Hepatocyte (in vitro differentiated cells): ENCODE measurements at places on chromosomes 13 and 19. TPM values are rescaled to one million over a fixed set of nuclear protein-coding genes. Genes with fewer than 3 reads are reported as not detected.

The TSSK6 gene
- polyA plus RNA-seq, result 1.3 TPM in 1 of 2 replicates, not detected in the other

The PLEKHF1 gene
- polyA plus RNA-seq, result 2.4 and 5.8 TPM in 2 replicates

DNA sequence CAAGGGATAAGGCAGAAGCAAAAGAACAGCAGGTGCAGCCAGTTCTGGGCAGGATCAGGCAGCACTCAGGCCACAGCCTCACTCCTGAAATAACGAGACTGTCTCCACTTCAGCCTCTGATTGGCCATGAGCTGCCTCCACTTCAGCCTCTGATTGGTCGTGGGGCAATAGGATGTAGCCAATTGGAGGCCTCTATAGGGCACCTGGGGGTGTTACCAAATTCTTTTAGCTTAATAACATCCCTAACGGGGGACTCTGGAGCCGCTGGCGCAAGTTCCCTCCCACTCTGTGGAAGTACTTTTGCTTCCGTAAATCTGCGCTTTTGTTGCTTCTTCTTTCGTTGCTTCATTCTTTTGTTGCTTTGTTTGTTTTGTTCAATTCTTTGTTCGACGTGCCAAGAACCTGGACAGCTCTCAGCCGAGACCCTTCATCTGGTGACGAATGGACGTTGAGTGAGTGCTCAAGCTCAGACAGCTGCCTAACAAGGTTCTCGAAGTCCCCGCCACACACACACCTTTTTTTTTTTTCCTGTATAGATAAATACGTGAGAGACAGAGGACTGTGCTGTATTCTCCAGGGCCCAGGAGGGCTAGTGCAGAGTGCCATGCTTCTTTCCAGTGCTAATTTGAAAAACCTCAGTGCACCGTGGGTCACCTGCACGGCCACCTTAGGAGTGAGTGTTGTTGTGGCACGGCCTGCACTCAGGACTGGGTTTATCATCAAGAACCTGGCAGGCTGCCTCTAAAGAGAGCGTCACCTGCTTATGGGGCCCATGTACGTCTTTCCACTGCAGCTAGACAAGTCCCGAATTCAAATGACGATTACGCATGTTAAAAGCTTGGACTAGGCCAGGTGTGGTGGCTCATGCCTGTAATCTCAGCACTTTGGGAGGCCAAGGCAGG is 32.0 kb upstream of the TUBGCP3 start:
- peak; percentile 59 for DNase-seq
- H3K4me3 ChIP-seq, result no peak overlapping the region
- H3K4me1 ChIP-seq, result no peaks in the 10 kb centered on the region
- H3K27ac ChIP-seq, result no peak overlapping the region
- H3K27me3 ChIP-seq, result peaks cover 4% of the 10 kb centered on the region

DNA sequence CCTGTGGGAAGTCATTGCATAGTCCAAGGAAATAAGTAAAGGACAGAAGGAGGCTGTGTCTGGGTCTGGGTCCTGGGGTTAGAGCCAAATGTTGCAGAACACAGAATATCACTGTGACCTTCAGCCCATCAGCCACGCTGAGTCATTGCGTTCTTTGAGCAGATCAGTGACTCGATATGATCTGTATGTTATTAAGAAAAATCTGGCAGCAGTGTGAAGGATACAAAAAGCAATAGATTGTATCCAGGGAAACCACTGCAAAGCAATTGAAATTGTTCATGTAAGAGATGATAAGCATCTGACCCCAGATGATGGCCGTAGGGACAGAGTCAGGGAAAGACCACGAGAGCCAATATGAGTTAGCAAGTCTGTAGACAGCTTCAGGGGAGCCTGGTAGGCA is 1575.1 kb upstream of the SLC10A2 start:
- no peaks in the 10 kb centered on the region for H3K4me1 ChIP-seq
- no peaks in the 10 kb centered on the region for H3K27me3 ChIP-seq
- H3K27ac ChIP-seq, result no peak overlapping the region
- no peak for DNase-seq
- H3K4me3 ChIP-seq, result no peak overlapping the region

GRCh38 chr19:45501730-45502014 is 3.4 kb downstream of the PPM1N start:
- peaks cover 17% of the 10 kb centered on the region for H3K4me1 ChIP-seq
- H3K36me3 ChIP-seq, result no peaks in the 10 kb centered on the region
- H3K27me3 ChIP-seq, result peaks cover 27% of the 10 kb centered on the region
- DNase-seq, result no peak
- no peak overlapping the region for H3K27ac ChIP-seq

GRCh38 chr19:15609261-15609660 is 5.8 kb upstream of the CYP4F8 start:
- H3K4me1 ChIP-seq, result no peaks in the 10 kb centered on the region
- DNase-seq, result no peak
- H3K27ac ChIP-seq, result no peak overlapping the region
- no peaks in the 10 kb centered on the region for H3K27me3 ChIP-seq
- H3K4me3 ChIP-seq, result no peak overlapping the region

DNA sequence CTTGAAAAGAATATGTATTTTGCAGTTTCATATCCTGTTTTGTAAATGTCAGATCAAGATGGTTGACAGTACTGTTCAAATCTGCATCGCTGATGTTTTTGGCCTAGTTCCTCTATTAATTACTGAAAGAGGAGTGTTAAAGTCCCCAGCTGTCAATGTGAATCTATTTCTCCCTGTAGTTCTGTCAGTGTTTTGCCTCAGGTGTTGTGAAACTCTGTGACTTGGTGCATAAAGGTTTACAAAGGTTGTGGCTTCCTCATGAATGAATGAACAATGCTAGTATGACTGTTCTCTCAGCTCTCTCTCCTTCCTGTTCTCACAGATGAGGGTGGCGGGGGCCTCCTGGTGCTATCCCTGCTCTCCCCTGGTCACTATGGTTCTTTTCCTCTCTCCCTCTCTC is 142.4 kb downstream of the MYCBP2 start:
- no peaks in the 10 kb centered on the region for H3K4me1 ChIP-seq
- no peak for DNase-seq
- H3K4me3 ChIP-seq, result no peak overlapping the region
- no peaks in the 10 kb centered on the region for H3K27me3 ChIP-seq
- H3K36me3 ChIP-seq, result no peaks in the 10 kb centered on the region
- H3K27ac ChIP-seq, result no peak overlapping the region

The ZNF135 gene
- polyA plus RNA-seq, result 4.3 and 5.0 TPM in 2 replicates

- H3K27me3 ChIP-seq, result no peaks in the 10 kb centered on the region
- H3K36me3 ChIP-seq, result no peaks in the 10 kb centered on the region
- no peak overlapping the region for H3K4me3 ChIP-seq
- no peak overlapping the region for H3K27ac ChIP-seq
- H3K4me1 ChIP-seq, result no peaks in the 10 kb centered on the region
Observed at GRCh38 chr13:26342898-26343297, 89.0 kb downstream of the CDK8 start.

GRCh38 chr19:46954502-46954992 is 65.1 kb upstream of the NPAS1 start:
- no peak for DNase-seq
- no peak overlapping the region for H3K4me3 ChIP-seq
- H3K36me3 ChIP-seq, result no peaks in the 10 kb centered on the region

The ENOX1 gene
- polyA plus RNA-seq, result 2.9 and 4.0 TPM in 2 replicates

The DACH1 gene
- 1.1 and 1.3 TPM in 2 replicates for polyA plus RNA-seq

DNA sequence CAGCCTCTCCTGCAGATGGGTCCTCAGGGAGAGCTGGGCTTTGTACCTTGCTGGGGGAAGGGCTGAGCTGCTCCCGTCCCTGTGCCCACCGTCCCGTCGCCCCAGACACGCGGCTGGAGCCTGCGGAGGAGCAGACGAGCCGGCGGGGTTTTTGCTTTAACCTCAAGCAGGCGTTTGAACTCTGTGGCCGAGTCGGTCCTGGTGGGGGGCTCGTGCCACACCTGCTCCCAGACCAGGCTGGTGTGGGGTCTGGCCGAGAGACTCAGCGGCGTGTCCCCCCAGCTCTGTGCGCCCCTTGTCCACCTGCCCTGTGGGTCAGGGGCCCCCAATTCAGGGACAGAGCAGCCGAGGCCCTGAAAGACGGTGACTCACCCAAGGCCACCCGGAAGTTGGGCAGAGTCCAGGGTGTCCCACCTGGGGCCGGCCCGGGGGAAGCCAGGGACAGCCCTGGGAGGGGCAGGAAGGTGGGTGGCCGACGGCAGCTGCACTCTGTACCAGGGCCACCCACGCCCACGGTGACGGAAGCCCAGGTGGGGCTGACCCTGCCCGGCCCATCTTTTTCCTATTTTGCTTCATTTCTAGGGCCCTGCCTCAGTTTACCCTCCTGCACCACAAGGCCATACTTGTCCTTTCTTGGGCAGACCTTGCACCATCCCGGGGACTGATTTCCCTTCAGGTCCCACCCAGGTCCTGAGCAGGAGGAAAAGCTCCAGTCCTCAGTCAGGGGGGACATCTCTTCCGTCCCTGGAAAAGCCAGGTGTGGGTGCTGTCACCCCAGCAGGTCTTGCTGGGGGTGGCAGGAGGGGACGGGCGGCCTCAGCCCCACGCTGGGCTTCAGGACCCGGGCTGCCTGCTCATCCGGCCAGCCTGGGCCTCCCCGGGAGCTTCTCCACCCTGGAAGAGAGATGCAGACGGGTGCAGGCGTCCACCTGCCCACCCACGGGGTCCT is 5.3 kb downstream of the EFNA2 start:
- peak; percentile 83 for DNase-seq
- no peak overlapping the region for H3K4me3 ChIP-seq
- H3K36me3 ChIP-seq, result no peaks in the 10 kb centered on the region
- no peaks in the 10 kb centered on the region for H3K27me3 ChIP-seq
- H3K27ac ChIP-seq, result peak overlapping the region; percentile 93
- H3K4me1 ChIP-seq, result peaks cover 33% of the 10 kb centered on the region

GRCh38 chr19:2648528-2648937 is 54.0 kb downstream of the GNG7 start:
- peak; percentile 83 for DNase-seq
- no peak overlapping the region for H3K4me3 ChIP-seq
- H3K27me3 ChIP-seq, result no peaks in the 10 kb centered on the region
- H3K4me1 ChIP-seq, result no peaks in the 10 kb centered on the region

DNA sequence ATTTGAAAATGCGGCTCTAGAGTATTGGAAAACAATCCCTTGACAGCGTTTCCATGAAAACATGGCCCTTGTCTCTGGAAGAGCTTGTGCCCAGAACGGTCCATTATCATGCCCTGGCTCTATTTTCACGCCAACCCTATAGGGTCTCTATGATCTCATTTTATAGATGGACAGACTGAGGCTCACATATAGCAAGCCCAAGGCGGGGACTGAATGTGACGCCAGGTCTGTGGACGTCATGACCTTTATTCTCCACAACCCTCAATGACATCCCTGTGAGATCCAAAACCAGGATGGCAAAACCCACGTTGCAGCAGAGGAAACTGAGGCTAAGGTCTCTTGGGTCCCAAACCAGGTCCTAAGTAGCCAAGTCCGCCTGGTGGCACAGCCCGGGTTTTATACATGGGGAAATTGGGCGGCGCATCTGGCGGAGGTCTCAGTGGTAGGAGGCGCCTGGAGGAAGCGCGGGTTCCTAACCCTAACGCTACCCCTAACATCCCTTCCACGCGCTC is 425 bp upstream of the COLGALT1 start:
- H3K36me3 ChIP-seq, result no peaks in the 10 kb centered on the region
- H3K4me3 ChIP-seq, result no peak overlapping the region
- H3K27ac ChIP-seq, result no peak overlapping the region
- H3K4me1 ChIP-seq, result no peaks in the 10 kb centered on the region
- no peak for DNase-seq

The UBE2L5 gene
- not detected in 2 replicates for polyA plus RNA-seq

- no peaks in the 10 kb centered on the region for H3K36me3 ChIP-seq
- no peak overlapping the region for H3K4me3 ChIP-seq
- no peaks in the 10 kb centered on the region for H3K4me1 ChIP-seq
- DNase-seq, result no peak
- H3K27ac ChIP-seq, result no peak overlapping the region
Observed at GRCh38 chr13:37303606-37304005, 198.1 kb upstream of the CSNK1A1L start.

DNA sequence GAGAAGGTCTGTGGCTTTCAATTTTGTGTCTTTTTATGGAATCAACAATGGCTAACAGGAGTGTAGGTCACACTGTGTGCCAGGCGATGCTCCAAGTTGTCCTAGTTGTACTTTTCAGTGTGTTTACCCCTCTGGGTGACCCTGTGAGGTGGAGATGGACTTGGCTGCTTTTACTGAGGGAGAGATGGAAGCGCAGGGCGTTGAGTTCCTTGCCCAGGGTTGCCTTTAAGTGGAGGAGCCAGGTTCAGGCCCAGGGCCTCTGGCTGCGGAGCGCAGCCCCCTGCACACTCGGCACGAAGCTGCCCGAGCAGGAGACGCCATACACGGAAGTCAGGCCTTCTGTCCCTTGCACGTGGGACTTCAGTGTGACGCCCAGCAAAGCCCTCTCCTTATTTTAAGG is 112.8 kb downstream of the RAB20 start:
- H3K4me3 ChIP-seq, result no peak overlapping the region
- no peaks in the 10 kb centered on the region for H3K27me3 ChIP-seq
- DNase-seq, result no peak
- no peak overlapping the region for H3K27ac ChIP-seq
- H3K36me3 ChIP-seq, result no peaks in the 10 kb centered on the region

DNA sequence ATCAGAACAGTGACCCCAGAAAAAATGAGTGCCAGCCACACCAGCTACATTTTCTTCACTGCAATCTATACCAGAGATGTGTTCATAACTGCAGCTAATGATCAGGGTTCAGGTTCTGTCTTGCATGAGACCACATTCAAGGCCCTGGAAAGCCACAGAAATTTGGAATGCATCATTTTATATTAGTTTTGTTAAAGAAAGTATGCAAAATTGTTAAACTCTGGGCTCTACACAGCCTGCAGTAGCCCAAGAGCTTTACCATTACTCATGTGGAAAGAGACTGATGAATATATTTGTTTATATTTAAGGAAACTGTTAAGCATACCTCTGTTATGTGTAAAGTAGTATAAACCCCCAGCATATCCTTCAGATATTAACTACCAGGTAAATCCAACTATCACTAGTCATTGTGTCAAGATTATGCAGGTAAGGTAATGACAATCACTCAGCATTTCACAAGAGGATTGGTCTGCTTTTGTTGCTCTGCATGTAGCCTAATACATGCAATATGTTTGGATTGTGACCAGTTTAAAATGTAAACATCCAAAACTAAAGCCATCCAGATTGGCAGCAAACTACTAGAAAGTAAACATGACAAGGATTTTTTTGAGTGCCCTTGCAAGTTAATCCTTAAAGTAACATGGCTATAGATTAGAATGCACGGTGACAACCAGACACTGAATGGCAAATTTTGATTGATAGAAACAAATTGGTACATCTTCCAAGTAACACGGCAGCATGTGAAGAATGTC is 429.1 kb upstream of the ARGLU1 start:
- H3K4me3 ChIP-seq, result no peak overlapping the region
- peak overlapping the region; percentile 68 for H3K27ac ChIP-seq
- no peak for DNase-seq
- no peaks in the 10 kb centered on the region for H3K36me3 ChIP-seq
- peaks cover 19% of the 10 kb centered on the region for H3K4me1 ChIP-seq

GRCh38 chr13:24110011-24110410 is 50.5 kb upstream of the SPATA13 start:
- no peak overlapping the region for H3K4me3 ChIP-seq
- H3K4me1 ChIP-seq, result no peaks in the 10 kb centered on the region
- H3K27me3 ChIP-seq, result no peaks in the 10 kb centered on the region
- H3K36me3 ChIP-seq, result no peaks in the 10 kb centered on the region
- no peak overlapping the region for H3K27ac ChIP-seq

- no peak for DNase-seq
- no peak overlapping the region for H3K4me3 ChIP-seq
- no peaks in the 10 kb centered on the region for H3K27me3 ChIP-seq
- peak overlapping the region; percentile 31 for H3K27ac ChIP-seq
- H3K36me3 ChIP-seq, result no peaks in the 10 kb centered on the region
Observed at GRCh38 chr13:112902101-112902651, 66.8 kb upstream of the MCF2L start.

The DCLK1 gene
- polyA plus RNA-seq, result 0.16 and 0.72 TPM in 2 replicates

GRCh38 chr13:21641629-21642028 is 29.2 kb upstream of the FGF9 start:
- H3K4me3 ChIP-seq, result no peak overlapping the region
- H3K27ac ChIP-seq, result no peak overlapping the region
- no peaks in the 10 kb centered on the region for H3K27me3 ChIP-seq
- H3K4me1 ChIP-seq, result peaks cover 11% of the 10 kb centered on the region
- H3K36me3 ChIP-seq, result no peaks in the 10 kb centered on the region

The THSD8 gene
- 5.1 and 5.7 TPM in 2 replicates for polyA plus RNA-seq
